GM06990 (cell line): ENCODE measurements at places on chromosomes 2 and 18.

DNA sequence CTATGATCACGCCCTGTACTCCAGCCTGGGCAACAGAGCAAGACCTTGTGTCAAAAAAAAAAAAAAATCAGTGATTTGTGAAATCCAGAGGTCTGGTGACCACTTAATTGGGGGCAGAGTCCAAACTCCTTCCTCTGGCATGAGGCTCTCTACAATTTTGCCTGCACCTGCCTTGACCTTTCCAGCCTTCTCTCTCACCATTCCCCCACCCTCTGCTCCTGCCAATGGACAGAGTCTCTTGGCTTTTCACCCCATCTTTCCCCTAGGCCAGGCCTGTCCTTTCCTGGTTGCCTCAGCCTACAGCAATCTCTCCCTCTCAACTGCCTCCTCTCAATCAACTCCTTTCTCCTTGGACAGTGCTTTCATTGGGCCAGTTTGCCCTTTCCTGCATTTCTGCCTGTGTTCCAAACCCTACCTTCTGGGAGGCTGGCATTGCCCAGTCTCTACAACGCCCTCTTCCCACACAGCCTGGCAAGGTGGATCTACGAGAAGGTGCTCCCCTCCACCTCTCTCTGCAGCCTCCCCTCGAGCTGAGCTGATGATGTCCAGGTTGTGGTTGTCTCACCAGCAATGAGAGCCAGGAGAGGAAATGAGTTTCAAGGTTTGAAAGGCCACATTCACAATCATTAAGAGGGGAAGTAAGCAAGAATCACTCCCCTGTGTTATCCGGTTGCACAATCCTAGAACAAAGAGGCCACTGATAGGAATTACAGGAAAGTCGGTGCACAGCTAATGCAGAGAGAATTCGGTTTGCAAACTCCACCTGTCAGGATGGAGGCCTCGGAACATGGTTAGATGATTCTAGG, 39.5 kb upstream of the NPAS2 start:
- no peak for DNase-seq

- DNase-seq, result peak; percentile 56
Observed at GRCh38 chr2:233349005-233349998, 5.0 kb upstream of the DGKD start.

- no peak for DNase-seq
Observed at GRCh38 chr2:205665791-205666190, 16.5 kb upstream of the NRP2 start.

DNA sequence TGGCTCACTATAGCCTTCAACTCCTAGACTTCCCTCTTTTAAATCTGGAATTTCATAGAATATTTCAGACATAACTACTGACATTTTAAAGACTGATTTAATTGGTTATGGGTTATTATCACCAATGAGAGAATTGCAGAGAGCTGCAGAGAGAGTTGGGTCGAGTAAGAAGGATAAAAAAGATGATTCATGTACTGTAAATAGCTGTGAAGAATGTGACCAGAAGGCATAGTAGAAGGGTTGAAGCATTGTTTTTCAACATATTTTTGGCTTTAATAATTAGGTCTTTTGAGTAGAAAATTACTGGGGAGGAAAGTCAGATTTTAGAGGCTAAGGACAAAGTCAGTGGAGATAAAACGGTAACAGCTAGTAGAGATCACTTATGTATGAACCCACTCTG, 503.2 kb upstream of the SLC8A1 start:
- DNase-seq, result no peak

- DNase-seq, result no peak
Observed at GRCh38 chr2:163441603-163442002, 294.2 kb downstream of the FIGN start.

DNA sequence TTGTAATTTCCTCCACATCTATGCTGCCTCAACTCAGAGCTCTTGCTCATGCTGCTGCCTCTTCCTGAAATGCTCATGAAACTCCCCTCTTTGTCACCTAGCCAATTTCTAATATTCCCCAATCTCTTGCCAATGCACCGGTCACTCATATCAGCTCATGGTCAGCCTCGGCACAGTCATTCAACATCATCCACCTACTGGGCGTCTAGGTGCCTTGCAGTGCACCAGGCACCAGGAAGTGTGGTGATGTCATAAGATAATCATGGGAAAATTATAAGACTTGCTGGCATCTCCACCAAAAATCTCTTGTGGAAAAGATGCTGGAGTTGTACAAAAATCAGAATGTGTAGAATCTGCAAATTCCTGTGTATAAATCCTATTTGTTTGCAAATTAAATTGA, 52.6 kb upstream of the RAB27B start:
- no peak for DNase-seq

GRCh38 chr2:170530284-170530745, 184.8 kb upstream of the SP5 start:
- DNase-seq, result no peak

- peak; percentile 42 for DNase-seq
Observed at GRCh38 chr2:3222636-3223035, 155.0 kb downstream of the EIPR1 start.

DNA sequence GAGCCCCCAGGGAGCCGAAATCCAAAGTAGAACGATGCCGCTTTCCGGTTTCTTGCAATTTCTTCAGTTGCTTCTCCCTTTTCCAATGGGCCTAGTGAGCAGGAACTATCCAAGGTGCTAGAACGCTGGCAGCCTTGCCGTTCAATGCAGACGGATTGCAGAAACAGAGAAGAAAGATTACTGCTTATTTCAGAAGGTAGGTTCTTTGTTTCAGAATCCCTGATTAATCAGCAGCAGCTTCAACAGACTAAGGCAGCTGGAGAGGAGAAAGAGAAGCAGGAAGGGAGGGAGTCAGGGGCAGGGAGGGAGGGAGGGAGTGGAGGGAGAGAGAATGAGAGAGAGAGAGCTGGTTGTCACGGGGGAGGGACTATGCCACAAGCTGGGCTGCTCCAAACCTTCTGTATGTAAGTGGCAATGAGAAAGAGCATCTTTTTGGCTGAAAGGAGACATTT, 576 bp downstream of the NYAP2 start:
- no peak for DNase-seq

DNA sequence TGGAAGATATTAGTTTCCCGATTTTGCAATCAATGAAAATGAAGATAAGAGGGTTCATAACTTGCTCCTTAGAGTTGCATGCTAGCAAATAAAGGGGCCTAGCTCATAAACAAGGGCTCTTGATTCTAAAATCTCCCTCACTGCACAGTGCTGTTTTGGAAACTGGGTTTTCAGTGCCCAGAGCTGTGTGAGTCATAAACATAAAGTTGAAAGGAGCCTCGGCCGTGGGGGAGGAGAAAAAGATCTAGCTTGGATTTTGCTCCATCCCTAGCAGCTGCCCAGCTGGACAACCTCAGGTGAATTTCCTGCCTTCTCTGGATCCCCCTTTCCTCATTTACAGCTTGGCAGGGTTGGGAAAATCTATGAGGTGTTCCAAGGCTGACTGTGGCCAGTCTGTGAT, 42.5 kb downstream of the LYPD1 start:
- no peak for DNase-seq

GRCh38 chr2:200342654-200343053, 36.2 kb downstream of the SPATS2L start:
- no peak for DNase-seq

- DNase-seq, result no peak
Observed at GRCh38 chr2:215565897-215566296, 130.0 kb upstream of the FN1 start.

DNA sequence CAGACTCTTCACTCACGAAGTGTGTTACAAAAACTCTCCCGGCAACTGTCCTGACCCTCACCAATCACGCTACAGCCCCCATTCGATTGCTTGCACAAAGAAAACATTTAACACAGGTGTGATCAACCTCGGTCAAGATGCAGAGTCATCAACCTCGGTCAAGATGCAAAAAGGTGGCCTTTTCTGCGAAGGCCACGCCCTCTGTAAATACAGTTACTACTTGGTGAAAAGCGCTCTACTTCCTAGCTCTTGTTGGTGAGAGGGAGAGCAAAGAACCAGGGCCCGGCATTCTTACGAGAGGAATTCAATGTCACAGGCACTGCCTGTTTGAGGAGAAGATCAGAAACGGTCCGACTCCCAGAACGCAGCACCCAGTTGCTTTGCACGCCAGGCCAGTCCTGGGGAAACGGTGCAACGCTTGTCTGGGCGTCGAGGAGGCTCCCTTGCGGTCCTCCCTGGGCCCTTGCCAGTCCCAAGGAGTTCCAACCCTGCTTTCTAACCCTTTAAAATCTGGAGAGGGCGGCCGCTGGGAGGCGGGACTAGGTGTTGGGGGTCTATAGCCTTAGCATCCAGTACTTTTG, 1.9 kb downstream of the PIEZO2 start:
- DNase-seq, result peak; percentile 43

- DNase-seq, result no peak
Observed at GRCh38 chr2:119713819-119714490, 35.0 kb downstream of the TMEM177 start.

DNA sequence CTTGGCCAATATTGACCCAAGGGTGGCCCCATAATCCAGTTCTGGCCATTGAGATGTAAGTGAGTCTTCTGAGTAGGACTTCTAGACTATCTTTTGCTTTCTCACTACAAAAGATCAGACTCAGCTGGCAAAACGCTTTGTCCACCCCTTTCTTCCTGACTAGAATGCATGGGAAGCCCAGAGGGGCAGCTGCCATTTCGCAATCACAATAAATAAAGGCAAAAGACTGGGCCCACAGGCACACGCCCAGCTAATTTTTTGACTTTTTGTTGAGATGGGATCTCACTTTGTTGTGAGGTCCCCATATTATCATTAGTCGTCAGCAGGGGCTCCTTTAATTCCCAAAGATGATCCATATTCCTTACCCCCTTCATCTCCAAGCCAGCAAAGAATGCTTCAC, 41.1 kb upstream of the SGPP2 start:
- no peak for DNase-seq

- no peak for DNase-seq
Observed at GRCh38 chr2:197181491-197181890, 129.1 kb downstream of the ANKRD44 start.

DNA sequence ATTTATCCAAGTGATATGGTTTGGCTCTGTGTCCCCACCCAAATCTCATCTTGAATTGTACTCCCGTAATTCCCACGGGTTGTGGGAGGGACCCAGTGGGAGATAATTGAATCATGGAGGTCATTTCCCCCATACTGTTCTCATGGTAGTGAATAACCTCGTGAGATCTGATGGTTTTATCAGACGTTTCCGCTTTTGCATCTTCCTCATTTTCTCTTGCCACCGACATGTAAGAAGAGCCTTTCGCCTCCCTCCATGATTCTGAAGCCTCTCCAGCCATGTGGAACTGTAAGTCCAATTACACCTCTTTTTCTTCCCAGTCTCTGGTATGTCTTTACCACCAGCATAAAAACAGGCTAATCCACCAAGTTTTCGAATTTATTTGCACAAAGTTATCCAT, 20.3 kb upstream of the CHST10 start:
- no peak for DNase-seq

DNA sequence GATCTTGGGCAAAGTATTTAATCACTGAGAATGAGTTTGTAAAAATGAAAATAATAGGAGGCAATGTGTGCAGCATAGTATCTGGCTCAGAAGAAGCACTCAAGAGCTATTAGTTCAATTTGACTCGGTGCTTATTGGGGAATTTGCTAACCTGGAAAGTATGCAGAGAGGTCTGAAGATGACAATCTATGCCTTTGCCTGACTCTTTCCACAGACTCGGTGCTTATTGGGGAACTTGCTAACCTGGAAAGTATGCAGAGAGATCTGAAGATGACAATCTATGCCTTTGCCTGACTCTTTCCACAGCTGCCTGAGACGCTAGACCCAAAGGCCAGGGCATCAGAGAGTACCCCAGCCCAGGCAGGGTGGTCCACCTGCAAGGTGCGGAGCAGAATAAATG, 12.2 kb upstream of the SH3BP4 start:
- no peak for DNase-seq

DNA sequence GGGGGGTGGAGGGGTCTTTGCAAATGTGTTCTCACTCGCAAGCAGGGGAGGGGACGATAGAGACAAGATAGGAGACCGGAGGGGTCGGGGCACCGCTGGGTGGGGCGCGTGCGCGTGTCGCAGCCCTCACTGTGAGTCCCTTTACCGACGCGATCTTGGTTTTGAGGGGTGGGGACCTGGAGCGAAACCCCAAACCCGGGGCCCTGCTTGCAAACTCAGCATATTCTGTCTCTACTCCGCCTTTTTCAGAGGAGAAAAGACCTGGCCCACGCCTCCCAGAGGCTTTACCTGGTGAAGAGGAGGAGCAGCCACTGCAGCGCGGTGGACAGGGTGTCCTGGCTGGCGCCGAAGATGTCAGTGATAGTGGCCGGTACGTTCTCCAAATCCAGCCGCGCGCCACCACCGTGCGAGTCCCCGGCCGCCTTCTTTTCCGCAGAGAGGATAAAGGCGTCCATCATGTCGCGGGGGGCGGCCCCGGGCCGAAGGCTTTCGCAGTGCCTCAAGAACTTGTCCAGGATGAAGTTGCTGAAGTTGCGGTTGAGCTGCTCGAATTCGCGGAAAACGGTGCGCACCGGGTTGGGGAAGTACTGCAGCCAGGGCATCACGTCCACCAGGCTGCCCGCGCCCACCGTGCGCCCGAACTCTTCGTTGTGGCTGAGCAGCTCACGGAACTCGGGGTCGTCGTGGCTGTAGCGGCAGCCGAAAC, 1.7 kb downstream of the CYP1B1 start:
- peak; percentile 22 for DNase-seq

- DNase-seq, result no peak
Observed at GRCh38 chr2:56077359-56077915, 106.4 kb upstream of the CCDC85A start.
